ENCODE measurements at places on chromosomes 12 and 14.

GRCh38 chr12:130162267-130162666 is at the start of gene FZD10:
Gene FZD10, plus strand, starts transcription at chr12:130162464. Its CDS starts 479 bp downstream, at chr12:130162943.
- peak; percentile 62 for DNase-seq

GRCh38 chr14:89507521-89507920 is 90.5 kb upstream of the FOXN3 start:
- no peak for DNase-seq

DNA sequence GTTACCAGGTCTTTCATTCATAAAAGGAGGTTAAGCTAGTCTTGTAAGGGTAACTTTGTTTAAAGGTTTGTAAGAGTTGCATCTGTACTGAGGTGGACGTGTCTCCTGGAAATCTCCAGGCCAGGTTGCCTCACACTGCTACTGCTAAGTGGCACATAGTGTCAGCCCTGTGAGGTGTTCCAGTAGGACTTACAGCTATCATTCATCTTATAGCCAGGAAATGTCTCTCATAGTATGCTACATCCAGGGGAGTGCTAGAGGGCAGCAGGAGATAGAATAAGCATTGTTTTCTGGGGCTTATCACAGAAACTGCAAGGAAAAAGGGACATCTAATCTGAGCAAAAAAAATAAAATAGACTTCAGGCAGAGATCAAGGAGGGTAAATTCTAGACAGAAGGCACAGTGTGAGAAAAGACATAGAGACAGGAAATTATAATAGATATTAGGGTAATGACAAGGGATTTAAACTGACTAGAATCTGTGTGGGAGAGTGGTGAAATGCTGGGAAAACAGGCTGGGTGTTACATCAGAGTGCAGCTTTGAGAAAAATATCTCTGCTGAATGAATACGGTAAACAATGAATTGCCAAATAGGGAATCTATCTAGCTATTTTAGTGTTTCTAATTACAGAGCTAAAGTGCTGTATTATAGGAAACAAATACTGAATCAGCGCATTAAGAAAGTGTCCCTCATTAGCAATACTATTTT is 205.1 kb upstream of the ABCD2 start:
- no peak for DNase-seq

- no peak for DNase-seq
Measured at GRCh38 chr12:115049614-115050013, 365.6 kb upstream of the TBX3 start.

DNA sequence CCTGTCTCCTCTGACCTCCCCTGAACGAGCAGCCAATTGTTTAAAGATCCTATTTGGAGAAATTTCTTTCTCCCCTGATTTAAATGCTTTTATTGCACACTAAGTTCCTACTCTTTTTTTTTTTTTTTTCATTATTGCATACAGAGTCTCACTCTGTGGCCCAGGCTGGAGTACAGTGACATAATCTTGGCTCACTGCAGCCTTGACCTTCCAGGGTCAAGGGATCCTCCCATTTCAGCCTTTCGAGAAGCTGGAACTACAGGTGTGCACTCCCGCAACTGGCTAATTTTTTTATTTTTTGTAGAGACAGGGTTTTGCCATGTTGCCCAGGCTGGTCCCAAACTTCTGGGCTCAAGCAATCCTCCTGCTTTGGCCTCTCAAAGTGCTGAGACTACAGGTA is 5.2 kb upstream of the P2RX7 start:
- no peak for DNase-seq

DNA sequence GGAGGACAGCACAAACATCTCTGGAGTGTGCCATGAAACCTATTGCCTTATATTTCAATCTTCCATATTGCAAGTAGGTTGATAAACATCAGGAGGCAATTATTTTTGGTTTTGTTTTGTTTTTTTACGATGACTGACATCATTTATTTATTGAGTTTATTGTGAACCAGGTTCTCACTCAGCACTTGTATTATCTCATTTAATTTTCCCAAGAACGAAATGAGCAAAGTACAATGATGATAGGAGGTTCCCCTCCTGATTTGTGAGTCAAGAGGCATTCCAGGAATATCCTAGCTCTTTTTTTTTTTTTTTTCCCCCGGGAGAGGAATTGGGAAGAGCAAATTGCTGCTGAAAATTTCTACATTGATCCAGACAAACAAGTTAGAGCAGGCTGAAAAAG is 4.7 kb downstream of the SOCS2 start:
- no peak for DNase-seq

DNA sequence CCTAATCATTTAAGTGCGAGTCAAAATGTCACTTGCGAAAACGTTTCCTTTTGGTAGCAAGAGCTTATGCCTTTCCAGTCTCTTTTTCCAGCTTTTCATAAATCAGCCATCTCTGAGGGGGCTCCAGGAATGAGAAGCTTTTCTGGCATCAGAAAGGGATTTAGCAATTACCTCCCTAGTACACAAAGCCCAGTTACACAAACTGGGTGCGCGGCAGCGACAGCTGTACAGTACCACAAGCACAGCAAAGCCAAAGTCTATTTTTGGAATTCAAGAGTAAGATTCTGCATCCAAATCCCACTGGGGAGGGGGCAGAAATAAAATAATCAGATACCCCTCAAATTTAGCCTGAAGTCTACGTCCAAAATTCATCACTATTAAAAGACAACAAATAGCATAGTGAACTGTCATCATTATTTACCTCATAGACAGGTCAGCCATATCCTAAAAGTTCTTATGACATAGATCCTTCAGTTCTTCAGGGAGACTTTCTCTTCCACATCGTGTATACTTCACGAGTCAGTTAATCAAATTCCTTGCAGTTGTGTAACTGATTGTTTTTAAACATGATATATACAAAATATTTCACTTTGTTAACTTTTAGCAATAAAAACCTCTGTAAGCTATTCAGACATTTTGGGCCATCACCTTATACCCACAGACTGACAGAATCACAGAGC is 150.8 kb downstream of the TTC7B start:
- no peak for DNase-seq

DNA sequence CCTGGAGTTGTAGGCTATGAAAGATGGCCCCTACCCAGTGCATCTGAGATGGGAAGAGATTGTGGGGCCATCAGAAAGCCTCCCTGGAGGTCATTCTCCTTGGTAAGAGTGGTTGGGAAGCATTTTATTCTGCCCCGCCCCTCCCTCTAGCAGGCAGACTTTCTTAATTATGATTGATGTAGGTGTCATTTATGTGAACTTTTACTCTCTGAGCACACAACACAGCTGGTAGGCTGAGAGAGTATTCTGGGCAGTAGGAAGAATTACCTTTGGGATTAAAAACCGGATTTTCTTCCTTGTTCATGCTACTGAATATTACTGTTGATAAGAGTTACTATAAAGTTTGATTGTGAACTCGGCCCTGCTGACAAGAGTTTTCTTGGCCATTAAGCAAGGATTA is 266.8 kb downstream of the TTC6 start:
- no peak for DNase-seq

DNA sequence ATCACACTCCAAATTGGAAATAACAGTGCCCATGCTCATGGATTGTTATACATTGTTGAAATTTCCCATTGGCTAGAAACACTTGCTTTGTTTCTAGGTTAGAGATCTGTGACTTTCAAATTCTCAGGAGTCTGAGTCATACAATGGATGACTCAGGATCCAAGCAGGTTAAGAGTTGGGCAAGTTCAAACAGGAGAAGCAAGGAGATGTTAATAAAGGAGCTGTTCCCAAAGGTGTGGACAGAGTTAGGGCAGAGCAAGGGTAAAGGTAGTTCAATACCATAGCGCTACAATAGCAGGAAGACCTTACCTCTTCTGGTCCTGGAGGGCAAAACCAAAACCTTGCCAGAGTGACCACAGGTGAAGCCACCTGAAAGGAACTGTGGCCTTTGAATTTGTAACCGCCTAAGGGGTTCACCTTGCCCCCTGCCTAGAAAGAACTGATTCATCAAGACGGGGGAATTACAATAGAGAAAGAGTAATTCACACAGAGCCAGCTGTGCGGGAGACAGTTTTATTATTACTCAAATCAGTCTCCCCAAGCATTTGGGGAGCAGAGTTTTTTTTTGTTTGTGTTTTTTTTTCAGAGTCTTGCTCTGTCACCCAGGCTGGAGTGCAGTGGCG is 4.2 kb upstream of the AMN1 start:
- peak; percentile 45 for DNase-seq

DNA sequence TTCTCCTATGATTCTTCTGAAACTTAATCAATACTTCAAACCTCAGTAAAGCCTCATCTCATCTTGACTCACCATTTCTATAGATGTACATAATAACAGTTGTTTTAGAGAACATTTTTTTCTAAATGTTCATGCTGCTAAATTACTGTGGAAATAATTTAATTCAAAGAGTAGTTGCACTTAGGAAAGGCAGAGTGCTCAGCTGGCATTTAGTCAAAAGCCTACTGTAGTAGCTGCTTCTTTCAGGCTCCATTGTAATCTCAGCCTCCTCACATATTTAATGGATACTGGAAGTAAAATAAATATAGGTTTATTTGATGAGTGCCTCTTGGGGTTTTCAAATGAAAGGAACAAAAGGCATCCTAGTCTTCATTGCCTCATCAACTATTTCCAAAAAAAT is 325.0 kb downstream of the CCER1 start:
- DNase-seq = no peak

- no peak for DNase-seq
Measured at GRCh38 chr14:89542786-89543424, 125.9 kb upstream of the FOXN3 start.

GRCh38 chr14:40113671-40114070 is 681.4 kb upstream of the FBXO33 start:
- DNase-seq = no peak

- no peak for DNase-seq
Measured at GRCh38 chr12:89454080-89454848, 70.3 kb downstream of the GALNT4 start.

- DNase-seq = peak; percentile 83
Measured at GRCh38 chr12:108884116-108885012, 4.5 kb downstream of the DAO start.

DNA sequence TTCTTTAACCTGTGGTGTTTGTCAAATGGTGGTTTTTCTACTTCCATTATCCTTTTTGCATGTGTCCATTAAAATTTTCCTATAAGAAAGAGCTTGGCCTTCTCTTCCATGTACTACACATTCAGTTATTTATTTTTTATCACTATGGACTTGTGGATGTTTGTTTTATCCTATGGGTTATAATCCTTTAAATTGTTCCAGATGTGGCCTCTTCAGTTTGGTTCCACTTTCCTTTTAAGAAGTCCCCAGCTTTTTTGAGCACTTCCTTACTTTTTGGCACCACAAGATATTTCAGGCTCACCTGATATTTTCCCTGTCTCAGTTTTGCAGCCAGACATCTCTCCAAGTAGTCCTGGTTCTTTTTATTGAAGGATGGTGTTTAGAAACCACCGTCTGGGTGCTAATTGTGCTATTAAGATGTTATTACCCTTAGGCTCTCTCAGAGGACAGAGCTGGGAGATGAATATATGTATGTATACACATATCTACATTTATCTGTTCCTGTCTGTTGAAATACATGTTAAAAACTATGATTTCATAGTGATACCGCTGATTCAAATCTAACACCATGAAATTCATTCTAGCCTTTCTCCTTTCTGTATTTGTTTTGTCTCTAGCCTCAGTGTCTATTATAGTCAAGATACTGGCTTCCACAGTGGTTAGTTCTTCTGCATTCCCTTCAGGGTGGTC is 408.5 kb upstream of the RGS6 start:
- DNase-seq = no peak

DNA sequence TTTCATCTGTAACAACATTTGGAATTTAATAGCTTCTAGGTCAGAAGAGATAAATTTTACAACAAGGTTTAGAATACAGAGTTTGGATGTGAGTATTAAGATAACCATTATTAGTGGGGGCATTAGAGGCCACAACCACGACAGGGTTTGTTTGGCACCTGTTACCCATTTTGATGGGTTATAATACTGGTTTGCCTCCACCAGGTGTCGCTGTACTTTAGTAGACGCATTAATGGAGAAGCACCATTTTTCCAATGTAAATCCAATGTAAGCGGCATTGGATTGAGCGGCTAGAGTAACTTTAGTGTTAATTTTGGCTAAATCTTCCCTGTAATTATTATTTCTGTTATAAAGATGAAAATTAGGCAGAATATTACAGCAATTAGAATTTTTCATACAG is 136.2 kb downstream of the SLCO1B3 start:
- peak; percentile 27 for DNase-seq

DNA sequence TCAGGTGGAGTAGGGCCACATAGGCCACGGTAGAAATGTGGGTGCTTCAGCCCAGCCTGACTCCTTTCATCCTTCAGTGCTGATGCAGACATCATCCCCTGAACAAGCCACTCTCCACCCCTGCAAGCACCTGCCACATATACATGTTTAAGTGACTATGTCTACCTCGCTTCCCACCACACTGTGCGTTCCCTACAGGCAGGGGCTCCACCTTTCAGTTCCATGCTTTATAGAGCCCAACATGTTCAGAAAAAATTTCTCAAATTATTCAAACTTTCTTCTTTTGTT is 11.6 kb downstream of the SLC7A7 start:
- no peak for DNase-seq

DNA sequence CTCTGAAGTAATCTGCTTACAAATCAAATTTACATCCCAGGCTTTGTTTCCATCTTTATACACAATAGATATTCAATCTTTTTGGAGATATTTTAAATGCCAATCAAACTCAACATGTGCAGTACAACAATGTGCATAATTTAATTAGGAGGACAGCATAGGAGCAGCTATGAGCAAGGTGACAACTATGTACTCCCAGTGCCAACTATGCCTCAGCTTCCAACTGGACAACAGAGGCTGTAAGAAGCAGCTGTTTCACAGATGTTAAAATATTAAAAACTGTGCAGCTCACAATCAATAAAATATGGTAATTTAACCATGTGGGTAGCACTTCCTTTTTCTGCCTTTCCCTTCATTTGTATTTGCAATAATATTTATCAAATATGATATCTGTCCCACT is 99.9 kb downstream of the ST8SIA1 start:
- no peak for DNase-seq

- no peak for DNase-seq
Measured at GRCh38 chr14:50027816-50028215, 88.6 kb downstream of the VCPKMT start.

- no peak for DNase-seq
Measured at GRCh38 chr12:121233628-121234020, 23.7 kb downstream of the P2RX4 start.

GRCh38 chr14:36271939-36272907 is 48.2 kb downstream of the MBIP start:
- DNase-seq = peak; percentile 47

DNA sequence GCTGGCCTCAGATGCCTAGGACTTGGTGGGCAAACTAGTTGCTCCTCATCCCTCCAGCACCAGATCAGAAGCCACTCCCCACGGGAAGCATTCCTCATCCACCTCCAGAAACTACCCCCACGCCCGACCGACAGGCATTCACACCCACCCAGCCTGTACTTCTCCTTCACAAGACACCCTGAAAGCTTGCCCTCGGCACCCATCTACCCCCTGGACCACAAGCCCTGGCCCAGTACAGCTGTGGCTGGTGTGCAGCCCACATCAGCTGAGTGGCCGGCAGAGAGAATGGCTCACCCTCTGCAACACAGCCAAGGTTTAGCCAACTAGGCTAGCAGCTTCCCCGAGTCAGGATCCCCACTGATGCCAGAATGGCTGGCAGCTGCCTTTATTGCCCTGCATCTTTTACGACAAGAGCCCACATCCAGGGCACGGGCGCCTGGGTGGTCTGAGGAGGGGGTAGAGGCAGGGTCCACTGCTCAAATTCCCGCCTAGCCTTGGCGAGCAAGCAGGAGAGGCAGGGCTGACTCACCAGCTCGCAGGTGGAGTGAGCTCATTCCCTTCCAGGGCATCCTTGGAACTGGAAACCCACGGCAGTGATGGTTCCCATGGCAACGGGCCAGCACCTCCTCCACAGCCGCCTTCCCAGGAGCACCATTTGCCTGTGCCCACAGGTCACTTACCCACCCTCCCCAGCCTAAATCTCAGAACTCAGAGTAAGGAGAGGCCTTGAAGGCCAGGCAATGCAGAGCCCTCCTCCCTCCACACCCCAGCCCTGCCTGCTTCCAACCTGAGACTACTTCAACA is 17.1 kb downstream of the ACTN1 start:
- no peak for DNase-seq

Data from stimulated activated CD4-positive, alpha-beta T cell treated with anti-CD3 and anti-CD28 coated beads, Interleukin-15, amount 100 ng/mL, for 24 hours (primary cell).